CD8-positive, alpha-beta T cell (primary cell): ENCODE measurements at places on chromosomes 3 and 15. TPM values are rescaled to one million over a fixed set of nuclear protein-coding genes. Genes with fewer than 3 reads are reported as not detected.

FSTL1 gene
- 0.22 TPM for total RNA-seq

DNA sequence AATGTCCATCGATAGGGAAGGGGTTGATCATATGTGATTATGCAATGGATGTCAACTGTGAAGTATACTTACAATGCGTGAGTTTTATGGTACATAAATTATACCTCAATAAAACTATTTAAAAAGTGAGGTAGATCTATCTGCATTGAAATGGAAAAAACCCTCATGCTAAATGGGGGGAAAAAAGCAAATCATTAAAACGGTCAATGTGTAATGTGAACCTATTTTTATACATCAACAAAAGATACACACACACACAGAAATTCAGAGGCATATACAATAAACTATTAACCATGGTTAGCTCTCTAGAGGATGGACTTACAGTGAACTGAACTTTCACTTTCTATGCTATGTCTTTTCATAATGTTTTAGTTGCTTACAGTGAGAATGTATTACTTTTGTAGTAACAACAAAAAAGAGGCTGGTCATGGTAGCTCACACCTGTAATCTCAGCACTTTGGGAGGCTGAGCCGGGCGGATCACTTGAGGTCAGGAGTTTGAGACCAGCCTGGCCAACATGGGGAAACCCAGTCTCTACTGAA, 23.1 kb downstream of the STIMATE start:
- no peak for DNase-seq

TMCO5A gene
- not detected for total RNA-seq

PLSCR2 gene
- total RNA-seq: not detected

DNA sequence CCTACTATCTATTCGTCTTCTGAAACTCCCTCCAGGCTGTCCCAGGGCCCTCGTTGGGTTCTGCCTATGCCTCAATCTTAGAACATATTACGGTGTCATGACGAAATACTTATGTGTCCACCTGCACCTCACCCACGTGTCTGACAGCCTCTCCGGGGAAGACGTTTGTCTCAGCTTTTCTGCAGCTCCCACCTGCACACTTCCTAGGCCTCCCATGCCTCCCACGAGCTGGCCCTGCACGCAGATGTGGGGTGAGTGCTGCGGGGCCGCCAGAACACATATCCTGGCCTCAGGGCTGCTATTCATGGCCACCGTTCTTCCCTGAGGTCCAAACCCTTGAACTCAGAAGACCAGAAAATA, 7.1 kb upstream of the MUSTN1 start:
- no peak for DNase-seq

DNA sequence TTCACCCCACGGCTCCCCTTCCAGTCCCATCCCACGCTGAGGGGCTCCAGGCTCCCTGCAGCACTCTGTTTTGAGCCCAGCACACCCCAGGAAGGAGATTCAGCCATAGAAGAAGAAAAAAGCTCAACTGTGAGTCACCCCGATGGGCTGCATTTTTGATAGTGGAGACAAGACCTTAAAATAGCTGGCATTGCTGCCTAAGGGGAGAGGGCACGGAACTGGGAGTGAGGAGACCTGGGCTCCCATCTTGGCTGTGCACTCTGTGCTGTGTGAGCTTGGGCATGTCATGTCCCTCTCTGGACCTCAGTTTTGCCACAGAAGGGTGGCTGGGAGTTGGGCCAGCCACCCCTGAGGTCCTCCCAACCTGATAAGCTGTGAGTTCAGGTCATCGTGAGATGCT, 57.2 kb upstream of the SMAD6 start:
- no peak for DNase-seq

GRCh38 chr3:42425736-42426407, 15.5 kb upstream of the LYZL4 start:
- no peak for DNase-seq

TMEM212 gene
- total RNA-seq: not detected

- DNase-seq: no peak
These were observed 708 bp downstream of the SEC22A start for GRCh38 chr3:123202451-123202850.

GRCh38 chr3:51896607-51897305, 6.4 kb downstream of the IQCF1 start:
- DNase-seq: no peak

OIP5 gene
- not detected for total RNA-seq

DNA sequence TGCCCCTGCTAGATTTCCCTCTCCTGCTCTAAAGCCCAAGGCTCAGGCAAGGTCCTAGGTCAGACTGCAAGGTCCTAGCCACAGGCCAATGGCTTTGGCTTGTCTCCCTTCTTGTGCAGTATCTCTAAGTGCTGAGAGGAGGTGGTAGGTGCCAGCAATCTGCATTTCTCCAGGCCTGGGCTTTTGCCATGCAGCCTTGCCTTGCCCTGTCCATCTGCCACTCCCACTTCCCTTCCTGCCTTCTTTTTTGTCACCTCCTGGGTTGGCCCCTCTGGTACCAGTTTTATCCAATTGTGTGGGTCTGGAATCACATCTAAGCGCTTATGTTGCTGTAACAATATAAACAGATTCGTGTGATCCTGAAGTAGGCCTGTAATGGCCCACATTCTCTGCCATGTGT, 109.9 kb downstream of the MYRIP start:
- no peak for DNase-seq

DNA sequence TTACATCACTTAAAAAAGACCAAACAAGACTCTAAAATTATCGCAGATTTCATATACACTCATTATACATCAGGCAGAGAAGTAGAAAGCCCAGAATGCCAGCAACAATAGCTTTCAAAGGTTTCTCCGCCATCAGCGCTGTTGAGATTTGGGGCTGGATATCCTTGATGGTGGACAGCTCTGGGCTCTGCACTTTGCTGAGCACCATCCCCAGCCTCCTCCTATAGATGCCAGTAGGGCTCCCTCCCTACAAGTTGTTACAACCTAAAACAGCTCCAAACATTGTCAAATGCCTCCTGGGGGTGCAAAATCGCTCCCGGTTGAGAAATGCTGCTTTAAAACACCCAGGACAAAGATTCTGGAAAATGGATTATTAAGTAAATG, 73.5 kb downstream of the ATP10A start:
- DNase-seq: no peak

GRCh38 chr3:792630-793029, 300.2 kb upstream of the CNTN6 start:
- DNase-seq: no peak

DNA sequence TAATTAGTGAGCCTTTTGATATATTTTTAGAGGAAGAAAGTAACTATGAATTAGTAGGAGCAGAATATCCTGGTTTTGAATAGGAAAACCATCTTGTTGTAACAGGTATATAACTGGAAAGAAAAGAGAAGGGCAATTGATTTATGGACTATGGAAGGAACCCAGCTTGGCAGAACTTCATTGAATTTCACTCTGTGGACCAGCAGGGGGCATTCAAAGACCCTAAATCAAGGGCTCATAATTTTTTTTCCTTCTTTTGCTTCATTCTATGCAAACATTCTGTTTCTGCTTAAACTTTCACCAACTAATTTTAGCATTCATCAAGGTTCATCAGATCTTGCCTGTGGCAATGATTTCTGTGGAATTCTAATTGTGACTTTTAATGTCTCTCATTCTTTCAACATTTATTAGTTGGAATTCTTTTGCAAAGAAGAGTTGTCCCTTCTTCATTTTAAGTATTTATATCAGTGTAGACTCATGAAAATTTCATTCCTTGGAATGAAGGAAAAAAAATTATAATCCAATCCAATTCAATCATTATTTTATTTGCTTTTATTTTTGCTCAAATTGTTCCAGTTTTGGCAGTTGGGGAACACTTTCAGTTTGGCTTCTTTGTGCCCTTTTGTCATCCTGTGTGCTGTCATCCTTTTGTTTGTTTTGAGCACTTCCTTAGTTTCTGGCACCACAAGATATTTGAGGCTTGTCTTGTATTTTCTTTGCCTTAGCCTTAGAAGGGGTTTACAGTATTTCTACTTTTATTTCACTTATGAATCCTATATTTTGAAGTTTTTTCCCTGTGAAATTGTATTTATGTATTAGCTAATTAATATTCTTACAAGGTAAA, 30.4 kb downstream of the NXPE3 start:
- no peak for DNase-seq

GRCh38 chr3:150721285-150722130, 17.8 kb upstream of the ERICH6 start:
- no peak for DNase-seq

- DNase-seq: no peak
These were observed 61.9 kb upstream of the ROPN1 start for GRCh38 chr3:124053871-124054270.

- DNase-seq: no peak
These were observed 49.6 kb downstream of the NPTN start for GRCh38 chr15:73583544-73583943.

DNA sequence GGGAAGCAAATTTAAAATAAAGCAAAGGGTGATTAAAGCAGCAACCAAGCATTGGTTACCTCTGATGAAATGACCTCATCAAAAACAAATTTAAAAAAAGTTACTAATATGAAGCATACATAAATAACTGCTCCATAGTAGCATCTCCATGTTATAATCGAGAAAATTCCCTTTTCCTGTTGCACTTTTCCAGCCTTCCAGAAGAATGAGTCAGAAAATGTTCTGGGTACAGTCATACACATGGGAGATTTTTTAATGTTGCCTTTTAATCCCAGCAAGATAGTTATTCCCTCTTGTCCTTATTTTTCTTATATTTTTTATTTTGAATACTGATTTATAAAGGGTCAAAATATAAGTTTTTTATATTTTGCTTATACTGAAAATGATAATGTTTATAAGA, 2.6 kb upstream of the TMCO5A start:
- no peak for DNase-seq

STRIT1 gene
- not detected for total RNA-seq

CA12 gene
- total RNA-seq: not detected

DNA sequence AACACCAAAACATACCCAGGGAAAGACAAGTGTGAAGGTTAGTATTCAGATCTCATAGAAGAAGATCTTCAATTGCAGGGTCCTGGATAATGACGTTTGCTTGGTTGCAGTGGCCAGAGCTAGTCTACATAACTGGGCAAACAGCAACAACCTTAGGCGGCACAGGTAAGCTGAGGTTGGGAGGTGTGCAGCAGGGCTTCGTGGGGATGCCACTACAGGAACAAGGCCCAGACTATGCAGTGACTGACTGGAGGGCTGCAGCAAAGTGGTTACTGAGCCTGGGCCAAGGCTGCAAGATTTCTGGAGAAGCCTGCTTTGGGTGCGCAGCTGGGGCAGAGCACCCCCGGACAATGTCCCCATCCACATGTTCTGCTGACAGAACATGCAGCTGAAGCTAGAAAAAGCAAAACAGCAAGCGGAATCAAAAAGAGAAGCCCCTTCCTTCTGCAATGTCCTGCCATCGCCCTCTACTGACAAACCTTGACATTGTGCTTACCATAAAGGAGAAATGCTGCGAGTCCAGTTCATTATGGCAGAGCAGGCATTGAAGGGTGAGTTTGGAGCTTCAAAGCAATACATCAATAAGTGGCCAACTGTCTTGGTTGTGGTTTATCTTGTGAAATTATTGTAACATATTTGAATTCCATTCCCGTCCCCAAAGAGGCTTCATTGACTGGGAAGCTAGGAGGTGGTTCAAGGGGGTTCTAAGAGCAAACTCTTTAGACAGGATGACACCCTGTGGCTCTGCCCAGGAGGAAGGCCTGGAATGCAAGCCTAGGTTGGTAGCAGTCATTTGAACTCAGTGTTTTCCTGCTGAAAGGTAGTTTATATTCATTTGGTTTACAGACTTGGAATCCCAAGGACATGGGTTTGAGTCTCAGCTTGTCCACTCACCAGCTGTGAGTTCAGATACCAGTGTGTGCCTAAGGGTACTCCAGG, 217.0 kb downstream of the PDCD6IP start:
- no peak for DNase-seq

- DNase-seq: no peak
These were observed 29.2 kb downstream of the SH3BP5 start for GRCh38 chr3:15303216-15303615.

SCAPER gene
- total RNA-seq: 29.7 TPM

GPD1L gene
- 9.5 TPM for total RNA-seq

DNA sequence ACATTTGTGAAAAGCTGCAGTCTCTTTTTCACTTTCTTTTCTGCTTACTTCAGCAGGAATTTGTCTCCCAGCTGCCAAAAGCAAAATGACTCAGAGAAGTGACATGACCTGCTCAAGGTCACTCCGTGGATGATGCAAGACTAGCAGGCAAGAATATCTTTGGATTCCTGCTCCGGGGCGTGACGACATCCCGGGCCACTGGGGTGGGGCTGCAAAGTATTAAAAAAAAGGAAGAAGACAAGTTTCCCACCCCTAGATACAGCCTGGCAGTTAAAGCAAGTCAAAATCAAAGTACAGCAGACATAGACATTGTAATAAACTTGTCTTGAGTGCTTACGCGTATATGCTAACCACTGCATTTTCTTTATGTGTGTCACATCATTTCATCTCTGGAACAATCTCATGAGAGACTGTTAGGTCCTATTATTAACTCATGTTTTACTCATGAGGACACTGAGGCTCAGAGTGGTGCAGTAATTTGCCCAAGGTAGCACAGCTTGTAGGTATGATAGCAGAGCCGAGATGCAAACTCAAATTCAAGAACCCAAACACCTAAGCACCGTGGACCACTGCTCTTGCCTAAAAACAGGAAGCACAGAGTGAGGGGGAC, 485.2 kb upstream of the PROK2 start:
- no peak for DNase-seq

DNA sequence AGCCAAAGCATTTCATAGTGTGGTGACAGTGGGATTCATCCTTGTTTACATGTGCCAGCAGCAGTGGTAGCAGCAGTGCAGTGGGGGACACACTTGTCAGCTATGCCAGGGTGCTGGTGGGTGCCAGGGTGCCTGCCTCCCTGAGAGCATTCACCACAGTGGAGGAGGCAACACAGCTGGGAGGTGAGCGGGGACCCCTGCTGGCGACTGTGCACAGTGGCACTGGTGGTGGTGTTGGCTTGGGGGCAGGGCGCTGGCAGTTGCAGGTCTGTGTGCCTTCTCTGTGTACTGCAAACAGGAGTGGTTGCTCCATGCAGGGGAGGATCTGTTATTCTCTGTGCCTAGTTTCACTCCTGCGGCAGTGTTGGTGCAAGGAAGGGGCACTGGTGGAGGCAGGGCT, 41.2 kb downstream of the CEP63 start:
- DNase-seq: no peak

POPDC2 gene
- 2.1 TPM for total RNA-seq

DNA sequence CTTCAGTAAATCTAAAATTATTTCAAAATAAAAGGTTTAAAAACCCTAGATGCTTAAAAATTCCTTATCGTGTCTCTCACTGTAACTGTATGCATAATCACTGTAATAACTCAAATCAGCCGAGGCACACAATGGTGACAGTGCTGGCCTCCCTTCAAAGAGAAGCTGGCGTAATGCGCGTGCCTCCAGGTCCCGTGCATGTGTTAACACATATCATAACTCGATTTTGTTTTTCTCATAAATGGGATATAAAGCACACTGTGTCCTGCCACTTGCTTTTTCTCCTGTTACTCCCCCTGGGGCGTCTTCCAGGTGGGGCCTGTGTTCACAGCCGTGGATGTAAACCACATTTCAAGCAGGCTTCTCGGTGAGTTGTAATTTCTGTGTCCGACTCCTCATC, 56.0 kb downstream of the TPRA1 start:
- DNase-seq: no peak
